ENCODE measurements at places on chromosomes 16 and 17.

GRCh38 chr16:86995456-86995855, 321.7 kb downstream of the C16orf95 start:
- no peak for DNase-seq

- peak; percentile 88 for DNase-seq
Observed at GRCh38 chr16:21652453-21652852, at the start of gene IGSF6. IGSF6 (minus strand) TSS chr16:21652608; CDS start chr16:21652598, 10 bp downstream.

DNA sequence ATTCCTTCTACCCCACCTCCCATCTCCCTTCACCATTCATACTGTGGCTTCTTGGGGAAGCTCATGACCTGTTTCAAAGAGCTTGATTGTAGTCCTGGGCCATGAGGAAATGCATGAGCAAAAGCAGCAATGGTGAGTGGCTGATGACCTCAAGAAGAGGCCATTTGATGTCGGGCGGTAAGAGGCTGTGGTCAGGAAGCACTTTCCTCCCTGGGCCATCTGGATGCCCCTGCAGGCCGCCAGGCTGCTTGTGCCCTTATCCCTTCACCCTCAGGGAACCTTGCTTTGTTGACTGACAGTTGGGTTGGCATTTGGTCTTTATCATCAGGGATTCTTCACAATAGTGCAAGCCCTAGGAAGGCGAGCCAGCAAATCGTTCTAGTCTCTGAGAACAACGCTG, 78.3 kb upstream of the TBX2 start:
- DNase-seq, result no peak

DNA sequence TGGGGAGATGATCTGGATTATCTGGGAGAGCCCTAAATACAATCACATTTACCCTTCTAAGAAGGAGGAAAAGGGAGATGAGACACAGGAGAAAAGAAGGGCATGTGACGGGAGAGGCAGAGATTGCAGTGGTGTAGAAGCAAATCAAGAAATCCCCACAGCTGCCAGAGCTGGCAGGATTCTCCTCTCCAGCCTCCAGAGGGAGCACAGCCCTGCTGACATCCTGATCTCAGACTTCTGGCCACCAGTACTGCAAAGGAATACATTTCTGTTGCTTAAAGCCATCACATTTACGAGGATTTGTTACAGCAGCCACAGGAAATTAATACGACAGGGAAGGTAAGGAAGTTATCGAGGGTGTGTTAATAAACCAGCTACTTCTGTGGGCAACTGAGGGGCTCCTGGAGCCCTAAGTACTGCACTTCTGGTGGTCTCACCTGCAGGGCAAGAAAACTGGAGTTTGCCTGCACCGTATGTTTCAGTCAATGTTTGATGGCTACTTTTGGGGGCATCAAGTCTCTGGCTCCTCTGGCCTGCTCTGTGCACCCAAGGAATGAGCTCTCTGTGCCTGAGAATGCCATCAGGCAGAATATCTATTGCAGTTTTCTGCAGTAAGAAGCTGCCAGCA, 22.9 kb upstream of the CDH13 start:
- peak; percentile 2 for DNase-seq

GRCh38 chr16:51813609-51814008, 662.5 kb upstream of the SALL1 start:
- DNase-seq, result no peak

DNA sequence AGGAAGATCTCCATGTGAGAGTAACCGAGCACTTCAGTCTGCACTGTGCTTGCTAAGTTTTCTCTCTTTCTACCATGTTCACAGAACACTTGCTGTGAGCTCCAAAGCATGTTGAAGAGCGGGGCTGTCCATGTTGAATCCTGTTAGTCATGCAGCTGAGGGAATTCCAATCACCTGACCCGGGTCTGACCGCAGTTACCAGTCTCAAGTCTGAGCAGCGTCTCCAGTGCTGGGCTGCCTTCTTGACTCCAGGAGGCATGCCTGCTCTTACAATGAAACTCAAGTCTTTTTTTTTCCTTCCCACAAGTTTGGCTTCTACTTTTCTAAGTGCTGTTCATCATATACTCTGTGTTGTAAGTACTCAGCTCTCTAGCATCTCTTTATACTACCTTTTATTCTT, 44.3 kb downstream of the HOXB1 start:
- DNase-seq, result no peak

DNA sequence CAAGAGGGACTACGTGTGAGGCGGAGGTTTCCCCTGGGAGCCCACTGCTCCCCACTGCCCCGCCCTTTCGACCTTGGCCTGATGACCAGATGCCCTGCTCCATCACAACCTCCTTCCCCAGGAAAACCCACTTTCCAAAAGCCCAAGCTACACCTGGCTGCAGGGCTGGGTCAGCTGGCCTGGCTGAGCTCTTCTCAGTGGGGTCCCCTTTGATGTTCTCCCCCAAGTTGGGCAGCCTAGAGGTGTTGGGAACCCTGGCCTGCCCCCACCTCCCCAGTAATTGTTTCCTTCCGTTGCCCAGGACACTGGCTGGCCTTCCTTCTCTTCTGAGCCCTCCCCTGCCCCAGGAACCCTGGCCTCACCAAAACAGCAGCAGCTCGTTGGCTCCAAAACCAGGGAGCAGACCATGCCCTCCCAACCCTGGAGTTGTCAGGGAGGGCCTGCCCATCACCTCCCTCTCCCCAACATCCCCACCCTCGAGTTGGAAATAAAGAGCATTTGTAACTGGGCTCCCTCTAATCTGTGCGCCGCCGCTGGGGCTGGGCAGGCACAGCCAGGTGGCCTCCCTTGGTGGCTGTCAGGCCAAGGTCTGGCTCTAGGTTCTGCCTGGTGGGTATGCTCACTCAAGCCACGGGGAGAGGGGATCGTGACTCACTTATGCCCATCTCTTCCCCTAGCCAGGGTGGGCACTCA, 1.4 kb downstream of the CLDN9 start:
- no peak for DNase-seq

- DNase-seq, result no peak
Observed at GRCh38 chr16:72597938-72598337, 426.0 kb upstream of the PMFBP1 start.

GRCh38 chr16:74500907-74501306, 79.6 kb upstream of the CLEC18B start:
- no peak for DNase-seq
